ENCODE measurements at places on chromosomes 5 and 9.

DNA sequence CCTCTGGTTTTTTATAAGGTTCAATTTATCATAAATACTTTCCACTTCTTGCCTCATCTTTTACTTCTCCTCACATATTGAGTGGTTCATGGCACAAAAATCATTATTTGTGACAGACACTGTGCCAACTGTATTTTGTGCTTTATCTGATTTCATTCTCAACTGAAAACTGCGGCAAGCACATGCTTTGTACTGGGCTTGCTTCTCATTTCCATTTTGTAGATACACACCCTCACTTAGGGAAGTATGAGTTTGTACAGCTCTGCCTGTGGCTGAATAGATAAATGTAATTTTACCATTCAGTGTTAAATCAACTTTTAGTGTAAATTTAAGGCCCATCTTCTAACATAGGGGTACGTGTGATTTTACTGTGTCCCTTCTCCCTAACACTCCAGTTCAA, 83.6 kb downstream of the ANXA2R start:
- DNase-seq, result no peak

- no peak for DNase-seq
Observed at GRCh38 chr9:97473717-97474116, 27.7 kb upstream of the TMOD1 start.

GRCh38 chr9:114387680-114388356, at the start of gene AKNA:
TSS of gene AKNA (minus strand) at chr9:114387982. CDS start at chr9:114381333, 6,649 bp downstream.
- peak; percentile 89 for DNase-seq

GRCh38 chr5:106241409-106241808, 1429.3 kb downstream of the EFNA5 start:
- DNase-seq, result no peak

GRCh38 chr5:73266925-73267765, 94.2 kb downstream of the TMEM174 start:
- peak; percentile 71 for DNase-seq

GRCh38 chr5:128708841-128709240, 170.8 kb upstream of the FBN2 start:
- DNase-seq, result no peak

- DNase-seq, result peak; percentile 52
Observed at GRCh38 chr9:110928599-110928998, 109.7 kb downstream of the LPAR1 start.

- DNase-seq, result no peak
Observed at GRCh38 chr5:131272724-131273123, 8.9 kb downstream of the CDC42SE2 start.

DNA sequence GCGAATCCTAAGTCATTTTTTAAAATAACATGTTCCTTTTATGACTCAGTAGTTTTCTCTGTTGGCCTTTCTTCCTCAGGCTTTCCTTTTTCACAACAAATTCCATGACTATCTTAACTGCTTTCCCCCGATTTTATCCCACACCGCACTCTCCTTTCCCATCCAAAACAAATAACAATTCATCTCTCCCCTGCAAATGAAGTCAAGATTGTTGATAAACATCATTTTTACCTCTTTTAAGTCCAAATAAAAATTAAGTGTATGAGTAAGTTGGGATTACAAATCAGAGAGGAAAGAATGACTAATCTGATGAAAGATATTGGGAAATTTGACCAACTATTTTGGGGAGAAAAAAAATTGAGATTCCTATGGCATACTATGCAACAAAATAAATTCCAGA, 47.3 kb downstream of the SEC61B start:
- DNase-seq, result peak; percentile 87

GRCh38 chr5:137096149-137097103, 402.7 kb downstream of the SPOCK1 start:
- DNase-seq, result peak; percentile 89

DNA sequence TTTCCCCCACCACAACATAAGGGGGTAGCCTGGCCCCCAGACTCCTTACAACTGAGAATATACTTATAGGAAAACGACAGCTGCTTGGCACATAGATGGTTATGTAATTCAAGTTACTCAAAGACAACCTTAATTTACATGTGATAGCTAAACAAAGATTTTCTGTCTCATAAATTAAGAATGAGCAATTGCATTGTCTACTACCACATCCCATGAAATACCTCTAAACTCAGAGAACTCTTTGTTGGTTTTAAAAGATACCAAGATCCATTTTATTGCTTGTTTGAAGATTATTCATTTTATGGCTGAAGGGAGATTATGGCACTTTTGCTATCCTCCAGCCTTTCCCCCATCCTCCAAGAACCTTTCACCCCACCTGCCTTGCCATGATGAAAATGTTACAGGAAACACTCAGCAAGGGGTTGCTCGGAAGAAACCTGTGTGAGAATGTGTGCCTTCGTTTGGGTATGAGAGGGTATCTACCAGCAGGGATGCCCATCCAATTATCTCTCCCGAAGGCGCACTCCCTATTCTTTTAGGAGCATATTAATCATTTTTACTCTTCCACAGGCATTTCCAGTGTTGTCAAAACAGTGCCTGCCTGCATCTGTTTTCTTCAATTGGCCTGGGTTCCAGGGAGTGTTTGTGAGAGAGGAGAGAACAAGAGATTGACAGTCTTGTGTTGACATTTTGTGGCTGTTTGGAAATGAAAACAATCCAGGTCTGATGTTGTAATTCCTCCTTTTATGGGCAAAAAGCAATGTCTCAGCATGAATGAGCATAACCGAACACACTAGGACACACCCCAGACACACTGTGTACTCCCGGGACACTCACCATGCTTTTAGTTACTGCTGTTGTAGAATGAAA, 208.0 kb upstream of the ANKRD55 start:
- peak; percentile 76 for DNase-seq

- no peak for DNase-seq
Observed at GRCh38 chr5:122730037-122730436, 44.8 kb upstream of the SNX2 start.

DNA sequence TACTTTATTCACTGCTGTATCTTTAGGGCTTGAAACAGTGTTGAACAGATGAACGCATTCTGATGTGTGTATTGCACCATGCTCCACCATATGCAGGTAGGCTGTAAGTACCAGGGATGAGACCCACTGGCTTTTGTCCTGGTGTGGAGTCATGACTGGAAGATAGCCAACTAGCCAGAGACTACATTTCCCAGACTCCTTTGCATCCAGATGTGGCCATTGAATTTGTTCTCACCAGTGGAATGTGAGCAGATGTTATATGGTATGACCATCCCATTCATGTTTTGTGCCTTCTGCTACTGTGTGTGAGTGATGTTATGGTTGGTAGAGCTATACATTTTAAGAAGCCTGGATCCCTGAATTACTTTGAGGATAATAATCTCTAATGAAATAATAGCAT, 7.4 kb upstream of the FBXL7 start:
- DNase-seq, result peak; percentile 42

- DNase-seq, result no peak
Observed at GRCh38 chr5:81286059-81286617, 15.2 kb upstream of the ZCCHC9 start.

DNA sequence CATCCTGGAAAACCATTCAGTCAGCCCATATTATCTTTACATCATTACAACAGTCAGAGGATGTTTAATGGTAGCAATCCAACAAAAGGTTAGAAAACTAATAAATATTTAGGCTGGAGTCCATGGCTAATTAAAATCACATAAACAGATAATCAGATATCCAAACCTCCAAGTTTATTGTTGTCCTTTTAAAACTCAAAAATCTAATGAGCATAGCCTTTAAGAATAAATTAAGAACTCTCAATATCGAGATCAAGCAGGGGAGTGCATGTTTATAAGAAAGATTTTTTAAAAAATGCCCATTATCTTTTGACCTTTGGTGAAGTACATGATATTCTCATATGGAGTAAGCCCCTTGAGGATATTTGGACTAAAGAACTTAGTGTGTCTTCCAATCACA, 842.9 kb upstream of the SEMA6A start:
- DNase-seq, result no peak

DNA sequence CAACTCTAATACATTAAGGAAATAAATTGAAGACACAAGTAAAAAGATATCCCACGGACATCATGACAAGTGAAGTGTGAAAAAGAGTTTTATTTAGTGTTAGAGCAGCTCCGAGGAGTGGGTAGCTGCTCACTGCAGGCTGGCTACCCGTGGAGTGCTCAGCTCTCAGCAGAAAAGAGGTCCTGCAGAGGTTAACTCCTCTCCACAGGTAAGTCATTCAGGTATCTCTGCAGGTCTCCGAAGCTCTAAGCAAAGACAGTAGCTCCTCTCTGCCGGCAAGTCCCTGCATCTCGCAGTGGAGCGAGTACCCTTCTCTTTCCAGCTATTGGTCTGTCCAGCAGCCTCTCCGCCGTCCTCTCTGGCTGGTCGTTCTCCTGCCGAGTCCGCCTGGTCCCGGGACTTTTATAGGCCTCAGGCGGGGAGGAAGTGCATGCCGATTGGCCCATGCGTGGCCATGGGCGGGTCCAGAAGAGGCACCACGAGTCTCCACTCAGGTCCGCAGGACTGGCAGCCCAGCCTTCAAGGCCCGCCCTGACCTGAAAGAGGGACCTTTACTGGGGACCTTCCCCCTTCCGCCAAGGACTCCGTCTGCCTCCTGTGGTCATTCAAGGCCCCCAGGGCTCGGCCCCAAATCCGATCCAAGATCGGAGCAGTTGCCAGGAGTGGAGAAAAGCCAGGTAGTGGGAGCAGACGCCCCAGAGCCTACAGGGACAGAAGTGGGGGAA, 29.9 kb downstream of the BTNL9 start:
- peak; percentile 30 for DNase-seq

GRCh38 chr5:27472000-27472763, 433.8 kb upstream of the CDH9 start:
- DNase-seq, result peak; percentile 65

GRCh38 chr9:73237140-73237539, 85.5 kb downstream of the ANXA1 start:
- no peak for DNase-seq

DNA sequence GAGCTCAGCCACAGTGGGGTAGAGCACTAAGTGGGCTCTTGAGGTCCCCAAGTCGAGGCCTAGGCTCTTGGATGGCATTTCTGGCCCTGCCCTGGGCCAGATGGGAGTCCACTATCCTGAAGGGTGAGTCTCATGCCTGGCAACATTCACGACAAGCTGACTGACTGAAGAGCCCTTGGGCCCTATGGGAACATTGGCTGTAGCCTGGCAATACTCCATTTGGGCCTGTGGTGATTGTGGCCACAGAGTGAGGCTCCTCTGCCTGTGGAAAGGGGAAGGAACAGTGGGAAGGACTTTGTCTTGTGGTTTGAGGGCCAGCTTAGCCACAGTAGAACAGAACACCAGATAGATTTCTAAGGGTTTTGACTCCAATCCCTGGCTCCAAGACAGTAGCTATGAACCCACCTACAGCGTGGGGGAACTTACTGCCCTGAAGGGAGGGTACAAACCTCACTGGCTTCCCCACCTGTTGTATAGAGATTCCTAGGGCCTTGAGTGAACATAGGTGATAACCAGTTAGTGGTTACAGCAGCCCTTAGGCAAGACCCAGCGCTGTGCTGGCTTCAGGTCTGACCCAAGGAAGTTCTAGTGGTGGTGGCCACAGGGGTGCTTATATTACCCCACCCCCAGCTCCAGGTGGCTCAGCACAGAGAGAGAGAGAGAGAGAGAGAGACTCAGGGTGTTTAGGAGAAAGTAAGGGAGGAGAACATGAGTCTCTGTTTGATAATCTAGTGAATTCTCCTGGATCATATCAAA, 72.4 kb downstream of the KIAA0825 start:
- no peak for DNase-seq

DNA sequence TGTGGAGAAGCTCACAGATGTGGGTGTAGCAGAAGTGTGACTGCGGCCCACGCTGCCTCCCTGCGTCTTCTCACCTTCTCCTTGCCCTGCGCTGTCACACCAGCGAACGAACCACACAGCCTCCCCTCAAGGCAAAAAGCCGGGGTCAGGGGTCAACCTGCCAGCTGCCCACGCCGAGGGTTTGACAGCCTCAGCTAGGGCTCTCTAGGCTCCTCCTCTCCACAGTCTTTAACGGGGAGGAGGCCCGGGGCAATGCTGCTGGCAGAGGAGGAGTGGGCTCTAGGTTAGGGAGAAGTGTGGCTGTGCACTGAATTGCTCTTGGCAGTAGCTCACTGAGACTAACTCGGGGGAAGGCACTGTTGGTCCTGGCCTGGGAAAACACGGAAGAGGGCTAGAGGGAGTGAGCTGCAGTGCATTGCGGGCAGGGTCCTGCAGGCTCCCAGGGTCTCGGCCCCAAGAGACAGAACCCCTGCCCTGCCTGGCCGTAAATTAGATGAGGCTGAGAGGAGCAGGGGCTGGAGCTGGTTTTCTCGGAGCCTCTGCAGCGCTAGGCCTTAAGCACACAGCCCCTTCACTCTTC, 4.2 kb upstream of the TRIM52 start:
- DNase-seq, result no peak

DNA sequence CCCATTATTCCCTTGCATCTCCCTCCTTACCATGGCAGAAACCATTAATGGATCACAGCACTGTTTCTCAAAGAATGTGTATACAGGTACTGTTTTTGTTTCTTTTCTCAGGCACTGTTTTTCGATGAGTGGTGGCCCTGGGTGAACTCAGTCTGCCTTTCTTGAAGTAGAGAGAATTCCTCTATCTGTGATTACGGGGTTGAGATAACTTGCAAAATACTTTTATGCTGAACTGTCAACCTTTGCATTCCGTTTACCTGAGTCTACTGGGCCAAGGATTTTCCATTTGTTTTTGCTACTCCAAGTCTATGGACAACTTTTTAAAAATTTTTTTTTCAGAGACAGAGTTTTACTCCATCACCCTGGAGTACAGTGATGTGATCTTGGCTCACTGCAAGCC, 82.7 kb upstream of the CLINT1 start:
- DNase-seq, result no peak

DNA sequence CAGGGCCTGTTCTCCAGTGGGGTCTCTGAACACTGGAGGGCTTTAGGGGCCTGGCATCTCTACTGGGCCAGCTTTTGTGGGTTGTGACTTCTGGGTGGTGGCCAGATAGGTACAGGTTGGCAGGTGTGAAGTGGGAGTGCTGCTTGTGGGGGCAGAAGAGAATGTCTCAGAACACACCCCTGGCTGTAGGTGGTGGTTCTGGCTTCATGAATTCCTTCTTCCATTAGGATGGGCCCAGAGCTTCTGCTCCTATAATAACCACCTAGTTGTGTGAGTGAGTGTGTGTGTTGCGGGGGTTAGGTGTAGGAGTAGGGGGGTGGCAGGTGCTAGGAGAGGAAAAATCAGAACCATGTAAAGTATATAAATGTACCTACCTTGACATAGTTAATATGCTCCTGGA, 1.6 kb downstream of the PDZD2 start:
- DNase-seq, result no peak

DNA sequence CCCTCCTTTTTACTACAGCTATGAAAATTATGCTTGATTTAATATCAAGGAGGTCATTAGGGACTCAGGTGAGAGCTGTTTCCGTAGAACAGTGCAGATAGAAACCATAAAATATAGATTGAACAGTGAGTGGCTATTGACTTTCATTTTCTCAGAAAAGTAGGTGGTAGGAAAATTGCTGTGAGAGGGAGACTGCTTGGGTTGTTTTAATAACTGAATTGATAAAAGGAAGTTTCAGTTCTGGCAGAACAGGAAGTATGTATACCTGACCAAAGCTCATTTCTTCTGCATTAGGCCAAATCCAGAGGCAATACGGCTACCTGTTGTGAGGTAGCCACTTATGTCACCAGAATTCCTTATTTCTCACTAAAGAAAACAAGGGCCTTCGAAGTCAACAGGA, 761.7 kb upstream of the ARRDC3 start:
- no peak for DNase-seq
